ENCODE measurements at places on chromosomes 16 and 17.

GRCh38 chr16:2437032-2437790 lies 8.0 kb downstream of the CCNF start:
- DNase-seq, result no peak

DNA sequence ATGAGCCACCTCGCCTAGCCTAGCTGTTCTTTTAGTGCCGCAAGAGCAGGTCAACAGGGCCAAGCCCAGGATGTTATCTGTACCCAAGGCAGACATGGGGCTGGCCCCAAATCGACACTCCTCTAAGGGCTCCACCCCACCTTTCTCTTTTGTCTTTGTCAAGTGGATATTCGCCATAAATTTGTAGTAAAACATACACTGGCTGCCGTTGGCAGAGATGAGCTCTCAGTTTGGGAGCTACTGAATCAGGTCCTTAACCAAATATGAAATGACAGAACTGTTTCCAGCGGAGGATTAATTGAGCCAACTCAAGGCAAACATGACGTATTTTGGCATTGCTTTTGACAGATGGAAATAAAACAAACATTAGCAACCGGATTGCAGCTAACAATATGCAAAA lies 556.9 kb upstream of the CDH5 start:
- no peak for DNase-seq

DNA sequence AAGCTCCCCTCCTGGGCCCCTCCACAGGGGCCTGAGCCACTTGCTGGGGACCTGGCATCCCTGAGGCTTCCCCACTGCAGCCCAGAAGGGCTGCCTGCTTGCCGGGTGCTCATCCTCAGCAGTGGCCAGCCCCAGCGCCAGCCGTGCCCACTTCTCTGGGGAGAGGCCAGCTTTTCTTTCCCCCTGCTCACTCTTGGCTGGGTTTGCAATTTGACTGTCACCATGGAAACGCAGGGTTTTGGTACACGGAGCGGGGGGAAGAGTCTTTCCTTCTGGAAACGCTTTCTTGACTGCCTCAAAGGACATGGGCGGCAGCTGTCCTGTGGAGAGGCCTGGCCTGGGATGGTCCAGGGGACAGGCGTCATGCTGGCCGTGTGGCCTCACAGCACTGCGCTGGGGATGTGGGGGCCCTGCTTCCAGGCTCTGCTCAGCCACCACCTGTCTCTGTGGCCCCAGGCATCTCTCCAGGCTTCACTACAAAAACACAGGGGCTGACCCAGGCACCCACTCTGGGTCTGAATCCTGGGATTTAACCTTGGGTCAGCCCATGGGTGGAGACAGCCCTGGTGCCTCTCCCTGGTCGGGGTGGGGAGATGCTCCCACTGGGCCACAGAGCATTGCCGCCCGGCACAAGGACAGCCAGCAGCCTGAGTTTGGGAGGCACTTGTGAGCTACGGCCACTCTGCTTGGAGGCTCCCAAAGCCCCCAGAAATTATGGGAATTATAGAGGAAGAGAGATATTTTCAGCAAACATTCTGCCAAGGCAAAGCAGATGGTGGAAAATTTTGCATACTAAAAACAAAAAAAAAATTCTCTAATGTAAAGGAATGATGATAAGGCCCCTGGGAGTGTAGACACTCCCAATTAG lies 45.9 kb upstream of the DOC2B start:
- DNase-seq, result no peak

DNA sequence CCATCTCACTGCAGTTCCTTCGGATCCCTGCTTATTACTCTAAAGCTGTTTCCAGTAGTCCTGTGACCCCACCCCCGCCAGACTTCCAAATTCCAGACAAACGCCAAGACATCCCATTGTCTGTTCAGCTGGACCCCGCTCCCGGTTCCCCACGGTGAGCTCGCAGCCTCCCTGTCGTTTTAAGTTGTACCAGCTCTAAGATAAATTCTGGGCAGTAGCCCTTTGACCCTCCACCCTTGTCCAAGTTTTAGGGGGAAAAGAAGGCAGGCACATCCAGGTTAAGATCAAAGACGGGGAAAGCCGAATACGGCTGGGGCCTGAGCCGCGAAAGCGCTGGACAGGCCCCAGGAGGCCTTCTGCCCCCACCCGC lies 589 bp downstream of the ARL6IP1 start:
- DNase-seq, result peak; percentile 64

GRCh38 chr17:17151055-17151454 lies 55.1 kb downstream of the PLD6 start:
- DNase-seq, result peak; percentile 68

DNA sequence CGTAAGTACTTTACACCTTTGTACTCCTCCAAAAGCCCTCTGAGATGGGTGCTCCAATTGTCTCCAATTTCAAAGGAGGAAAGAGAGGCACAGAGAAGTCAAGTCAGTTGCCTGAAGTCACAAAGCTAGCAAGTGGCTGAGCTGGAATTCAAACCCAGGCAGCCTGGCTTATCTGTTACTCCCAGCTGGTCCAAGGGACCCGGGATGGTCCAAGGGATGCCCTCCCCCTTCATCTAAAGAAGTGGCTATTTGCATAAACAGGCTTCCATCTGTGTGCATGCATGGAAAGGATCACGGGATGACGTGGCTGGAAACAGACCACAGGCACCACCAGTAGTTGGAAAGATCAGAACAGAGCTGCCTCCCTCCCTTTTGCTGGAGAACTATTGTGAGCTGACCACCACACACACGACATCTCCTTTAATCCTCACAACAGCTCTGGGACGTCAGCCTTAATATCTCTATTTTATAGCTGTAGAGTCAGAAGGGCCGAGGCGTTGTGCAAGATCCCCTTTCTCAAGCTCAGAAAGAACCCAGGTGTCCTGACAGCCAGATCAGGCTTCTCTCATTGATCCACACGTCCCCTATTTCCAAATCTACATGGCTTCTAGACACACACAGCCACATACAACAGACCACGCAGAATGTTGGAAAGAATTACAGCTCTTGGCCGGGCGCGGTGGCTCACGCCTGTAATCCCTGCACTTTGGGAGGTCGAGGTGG lies 10.9 kb upstream of the COL1A1 start:
- DNase-seq, result peak; percentile 56

- no peak for DNase-seq
Observed at GRCh38 chr16:68739964-68740627, 3.0 kb downstream of the CDH1 start.

- DNase-seq, result no peak
Observed at GRCh38 chr16:77430787-77431585, 3.8 kb downstream of the ADAMTS18 start.

- no peak for DNase-seq
Observed at GRCh38 chr17:4001048-4001590, 36.9 kb upstream of the ATP2A3 start.

DNA sequence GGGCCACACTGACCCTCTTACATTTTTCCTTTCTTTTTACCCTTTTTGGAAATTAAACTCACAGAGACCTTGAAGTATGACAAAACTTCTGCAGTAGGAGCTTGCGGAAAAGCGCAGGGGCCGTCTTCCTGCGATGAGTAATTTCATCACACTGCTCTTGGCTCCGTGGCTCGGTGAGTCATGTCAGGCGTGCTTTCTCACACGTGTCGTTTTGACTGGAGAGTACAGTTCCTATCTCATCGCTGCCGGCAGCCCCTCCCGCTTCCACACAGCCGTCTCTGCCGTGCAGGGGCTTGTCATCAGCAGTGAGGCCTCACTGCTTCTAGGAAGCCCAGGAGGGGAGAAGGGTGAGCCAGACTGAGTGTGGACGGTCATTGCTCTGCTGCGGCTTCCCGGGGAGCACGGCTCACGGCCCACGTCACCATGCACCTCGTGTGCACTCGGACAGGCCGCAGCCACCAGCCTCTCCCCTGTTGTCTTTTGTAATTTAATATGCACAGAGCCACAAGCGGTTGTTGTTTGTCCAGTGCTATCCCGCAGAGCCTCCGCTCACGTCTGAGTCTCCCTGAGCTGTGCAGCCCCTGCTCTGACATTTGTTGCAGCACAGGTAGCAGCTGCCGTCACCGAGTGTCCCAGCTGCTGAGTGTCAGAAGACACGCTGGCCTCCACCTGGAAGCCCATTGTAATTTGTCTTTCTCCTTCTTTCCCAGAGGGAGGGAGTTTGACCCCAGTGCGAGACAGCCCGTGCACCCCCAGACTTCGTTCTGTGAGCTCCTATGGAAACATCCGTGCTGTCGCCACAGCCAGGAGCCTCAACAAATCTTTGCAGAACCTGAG lies 99.4 kb upstream of the CHMP6 start:
- DNase-seq, result peak; percentile 88

DNA sequence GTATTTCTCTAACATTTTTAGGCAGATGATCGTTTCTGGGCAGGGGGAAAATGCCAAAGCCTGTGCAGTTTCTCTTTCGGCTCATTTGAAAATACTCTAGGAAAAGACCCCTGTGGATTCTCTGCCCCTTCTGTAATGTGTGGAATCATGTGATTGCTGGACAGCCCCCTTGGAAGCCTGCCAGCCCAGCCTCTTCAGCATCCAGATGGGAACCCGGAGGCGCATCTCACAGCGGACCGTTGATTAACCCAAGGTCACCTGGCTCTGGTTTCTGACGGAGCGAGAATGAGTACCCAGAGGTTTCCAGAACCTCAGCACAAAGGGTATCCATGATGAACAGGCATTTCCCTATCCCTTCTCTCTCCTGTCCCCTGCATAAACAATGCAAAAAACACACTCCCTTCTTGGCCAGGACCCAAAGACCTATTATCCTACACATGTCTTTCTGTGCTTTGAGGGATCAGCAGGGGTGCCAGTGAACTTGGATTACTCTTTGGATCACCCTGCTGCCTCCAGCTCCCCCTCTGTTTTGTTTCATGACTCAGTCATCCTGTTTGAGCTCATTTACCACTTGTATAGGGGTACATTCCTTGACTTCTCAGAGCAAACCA lies 957.1 kb upstream of the RBFOX1 start:
- no peak for DNase-seq

DNA sequence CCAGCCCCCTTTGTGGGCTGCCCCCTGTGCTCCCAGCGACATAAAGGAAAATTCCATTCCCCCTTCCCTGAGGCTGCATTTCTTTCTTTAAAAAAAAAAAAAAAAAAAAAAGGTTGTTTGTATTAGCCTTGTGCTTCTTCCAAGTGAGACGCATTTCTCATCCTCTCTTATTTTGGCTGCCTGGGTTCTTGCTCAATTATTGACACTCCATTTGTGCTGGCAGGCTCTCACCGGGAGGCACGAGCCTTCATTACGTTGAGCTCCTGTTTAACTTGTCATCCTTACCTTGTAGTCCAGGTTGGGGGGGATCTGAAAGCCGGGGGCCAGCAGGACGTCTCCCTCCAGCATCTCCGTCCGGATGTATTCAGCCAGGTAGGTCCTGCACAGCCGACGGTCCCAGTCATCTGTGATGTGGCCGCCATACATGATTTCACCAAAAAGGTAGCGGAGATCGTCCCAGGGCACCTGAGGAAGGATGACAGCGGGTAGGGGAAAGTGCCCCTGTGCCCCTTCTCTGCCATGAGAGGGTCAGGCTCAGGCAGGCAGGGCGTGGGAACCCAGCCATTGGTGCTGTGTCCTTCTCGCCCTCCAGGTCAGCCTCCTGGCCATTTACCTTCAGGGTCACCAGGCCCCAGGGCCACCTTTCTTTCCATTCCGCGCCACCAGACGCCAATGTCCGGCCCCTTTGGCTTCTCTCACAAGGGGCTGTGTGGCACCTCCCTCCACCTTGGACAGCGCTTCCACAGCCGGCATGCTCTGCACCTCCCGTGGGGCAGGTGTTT lies 50.6 kb downstream of the PGS1 start:
- DNase-seq, result no peak

DNA sequence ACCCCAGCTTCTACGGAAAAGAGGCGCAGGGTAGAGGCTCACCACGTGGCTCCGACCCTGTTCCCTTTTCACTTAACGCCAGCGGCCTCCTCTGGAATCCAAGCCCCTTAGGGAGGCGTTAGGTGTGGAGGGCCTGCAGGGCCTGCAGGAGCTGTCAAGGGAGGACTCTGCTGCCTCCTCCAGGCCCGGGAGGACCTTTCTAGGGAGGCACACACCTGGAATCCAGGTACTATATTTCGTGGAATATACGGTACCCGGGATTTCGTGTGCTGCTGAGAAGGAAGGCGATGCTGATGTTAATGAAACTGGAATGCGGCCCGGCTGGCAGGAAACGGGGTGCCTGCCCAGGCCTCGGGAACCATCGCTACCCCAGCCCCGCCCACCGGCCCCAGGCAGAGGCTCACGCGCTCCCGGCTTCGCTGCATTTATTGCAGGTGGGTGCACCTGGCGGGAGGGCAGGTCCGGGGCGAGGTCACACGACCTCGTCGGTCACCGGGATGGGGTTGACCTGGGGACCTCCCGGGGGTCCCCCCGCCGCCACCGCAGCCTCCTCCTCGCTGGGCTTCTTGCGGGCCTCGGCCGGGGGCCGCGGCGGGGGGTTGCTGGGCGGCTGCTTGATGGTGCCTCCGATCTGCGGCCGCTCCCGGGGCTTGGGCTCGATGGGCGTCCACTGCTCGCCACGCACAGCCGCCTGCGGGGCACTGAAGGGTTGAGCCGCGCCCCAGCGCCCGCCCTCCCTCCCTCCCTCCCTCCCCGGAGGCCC lies 4.7 kb downstream of the IL17C start:
- no peak for DNase-seq

- peak; percentile 37 for DNase-seq
Observed at GRCh38 chr17:19723964-19724363, 7.6 kb upstream of the SLC47A2 start.

- DNase-seq, result no peak
Observed at GRCh38 chr17:10752696-10753095, 22.9 kb upstream of the TMEM220 start.

GRCh38 chr16:1014771-1015495 lies 33.4 kb downstream of the SOX8 start:
- DNase-seq, result no peak

DNA sequence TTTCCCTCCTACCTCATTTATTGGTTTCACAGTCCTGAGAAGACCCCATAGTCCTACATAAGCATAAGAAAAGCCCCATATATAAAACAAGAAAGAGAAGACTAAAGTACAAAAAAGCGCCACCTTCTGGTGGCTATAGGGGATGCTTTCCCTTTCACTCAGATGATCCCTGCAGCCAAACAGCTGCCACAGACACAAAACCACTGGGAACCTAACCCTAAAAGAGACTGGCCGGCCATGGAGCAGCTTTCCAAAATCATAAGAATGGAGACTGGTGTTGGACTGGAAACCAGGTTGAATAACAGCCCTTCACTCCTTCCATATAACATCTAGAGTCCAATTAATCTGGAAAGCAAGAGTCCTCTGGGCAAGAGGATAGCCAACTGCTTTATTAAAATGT lies 11.4 kb downstream of the DYNC1LI2 start:
- peak; percentile 78 for DNase-seq

- no peak for DNase-seq
Observed at GRCh38 chr17:1492249-1493206, at the start of gene MYO1C. TSS of gene MYO1C (minus strand) at chr17:1492686. CDS start at chr17:1492487, 199 bp downstream.

GRCh38 chr17:31698751-31699150 lies 160.3 kb downstream of the COPRS start:
- no peak for DNase-seq

DNA sequence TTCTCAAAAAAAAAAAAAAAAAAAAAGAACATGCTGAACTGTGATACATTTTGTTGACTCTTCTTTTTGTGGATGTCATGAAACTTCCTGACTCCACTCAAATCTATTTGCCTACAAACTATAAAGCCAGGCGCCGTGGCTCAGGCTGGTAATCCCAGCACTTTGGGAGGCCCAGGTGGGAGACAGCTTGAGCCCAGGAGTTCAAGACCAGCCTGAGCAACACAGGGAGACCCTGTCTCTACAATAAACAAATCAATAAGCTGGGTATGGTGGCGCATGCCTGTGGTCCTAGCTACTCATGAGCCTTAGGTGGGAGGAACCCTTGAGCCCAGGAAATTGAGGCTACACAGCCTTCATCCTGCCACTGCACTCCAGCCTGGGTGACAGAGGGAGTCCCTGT lies 1.5 kb upstream of the NT5C start:
- no peak for DNase-seq

- DNase-seq, result no peak
Observed at GRCh38 chr16:85610059-85610445, 3.1 kb upstream of the GSE1 start.

- no peak for DNase-seq
Observed at GRCh38 chr16:47667956-47668355, 206.8 kb downstream of the PHKB start.

All from adipocyte (in vitro differentiated cells).